NCI-H2029 (cell line): ENCODE measurements at places on chromosomes 3 and 15.

DNA sequence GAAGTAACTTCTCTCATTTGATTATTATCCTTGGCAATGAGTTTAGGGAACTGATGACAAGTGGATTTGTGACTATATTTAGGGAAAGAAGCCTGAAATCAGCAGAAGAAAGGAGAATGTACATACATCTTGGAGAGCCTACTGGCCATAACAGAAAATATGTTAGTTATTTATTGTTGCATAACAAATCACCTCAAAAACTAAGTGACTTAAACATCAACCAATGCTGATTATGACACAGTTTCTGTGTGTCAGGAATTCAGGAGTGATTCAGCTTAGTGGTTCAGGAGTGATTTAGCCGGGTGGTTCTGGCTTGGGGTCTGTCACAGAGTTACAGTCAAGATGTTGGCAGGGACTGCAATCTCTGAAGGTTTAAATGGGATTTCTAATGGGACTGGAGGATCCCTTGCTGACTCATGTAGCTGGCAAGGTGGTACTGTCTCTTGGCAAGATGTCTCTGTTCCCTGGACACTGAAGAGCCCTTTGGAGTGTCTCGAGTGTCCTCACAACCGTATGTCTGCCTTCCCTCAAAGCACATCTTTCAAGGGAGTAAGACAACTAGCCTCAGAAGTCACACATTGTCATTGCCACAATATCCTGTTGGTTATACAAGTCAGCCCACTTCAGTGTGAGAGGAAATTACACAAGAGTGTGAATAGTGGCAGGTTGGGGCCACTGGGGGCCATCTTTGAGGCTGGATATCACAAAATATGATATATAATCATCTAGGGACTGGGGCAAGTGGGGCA lies 248.9 kb downstream of the SV2B start:
- peak; percentile 41 for DNase-seq

DNA sequence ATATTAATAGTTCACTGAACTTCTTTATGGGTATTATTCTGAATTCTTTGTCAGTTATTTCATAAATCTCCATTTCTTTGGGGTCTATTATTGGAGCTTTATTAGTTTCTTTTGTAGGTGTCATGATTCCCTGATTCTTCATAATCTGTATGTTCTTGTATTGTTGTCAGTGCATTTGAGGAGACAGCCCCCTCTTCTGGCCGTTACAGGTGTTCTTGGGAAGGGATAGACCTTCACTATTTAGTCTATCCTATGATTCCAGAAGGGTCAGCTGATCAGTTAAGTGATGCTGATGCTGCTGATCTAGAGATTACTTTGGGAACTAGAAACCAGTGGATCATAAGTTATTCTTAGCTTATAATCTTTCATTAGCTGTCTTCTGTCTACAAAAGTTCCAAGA lies 34.9 kb downstream of the TMEM39A start:
- no peak for DNase-seq

DNA sequence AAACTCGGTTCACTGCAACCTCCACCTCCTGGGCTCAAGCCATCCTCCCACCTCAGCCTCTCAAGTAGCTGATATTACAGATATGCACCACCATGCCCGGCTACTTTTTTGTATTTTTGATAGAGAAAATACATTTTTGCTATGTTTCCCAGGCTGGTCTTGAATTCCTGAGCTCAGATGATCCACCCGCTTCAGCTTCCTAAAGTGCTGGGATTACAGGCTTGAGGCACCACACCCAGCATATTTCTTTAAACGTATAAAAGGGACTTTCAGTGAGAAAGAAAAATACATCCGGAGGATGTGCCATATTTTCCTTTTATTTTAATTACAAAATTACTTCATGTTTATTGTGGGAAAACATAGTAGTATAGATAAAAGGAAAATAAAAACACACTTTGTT lies 55.2 kb downstream of the RPL39L start:
- no peak for DNase-seq

DNA sequence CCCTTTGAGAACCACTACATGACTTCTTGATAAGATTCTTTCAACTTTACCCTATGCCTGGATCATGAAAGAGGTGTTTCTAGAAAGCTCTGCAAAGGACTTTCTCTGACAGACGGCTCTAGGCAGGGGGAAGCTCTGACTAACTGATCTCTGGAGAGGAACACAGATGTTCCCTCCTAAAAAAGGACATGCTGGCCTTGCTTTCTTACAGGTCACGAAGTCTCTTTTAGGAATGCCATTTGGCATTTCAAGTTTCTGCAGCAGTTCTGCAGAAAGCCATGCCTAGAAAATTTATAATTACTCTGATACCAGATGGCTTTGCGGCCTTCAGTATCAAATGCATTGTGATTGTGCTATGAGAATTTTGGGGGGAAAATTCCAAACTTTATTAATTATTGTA lies 275.4 kb upstream of the CTDSPL start:
- no peak for DNase-seq

GRCh38 chr3:126878664-126879063 lies 104.3 kb upstream of the PLXNA1 start:
- no peak for DNase-seq

DNA sequence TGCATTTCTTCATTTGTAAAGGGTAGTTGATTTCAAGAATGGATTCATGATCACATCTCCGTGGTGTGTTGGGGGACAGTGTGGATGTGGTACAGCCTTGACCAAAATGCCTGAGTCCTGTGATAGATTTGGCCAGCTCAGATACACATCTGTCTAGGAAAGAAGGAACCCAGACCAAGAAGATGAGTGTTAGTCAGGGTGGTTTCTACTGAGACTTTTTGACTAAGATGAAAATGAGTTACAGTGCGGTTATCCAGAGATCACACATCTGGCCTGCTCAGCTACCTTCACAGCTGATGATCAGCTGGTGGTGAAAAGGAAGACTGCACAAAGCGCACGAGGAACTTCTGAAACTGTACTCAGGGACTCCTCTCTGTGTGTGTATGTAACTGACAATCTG lies 68.0 kb downstream of the FNDC3B start:
- no peak for DNase-seq

GRCh38 chr15:62895139-62895866 lies 147.2 kb upstream of the TPM1 start:
- DNase-seq, result no peak

DNA sequence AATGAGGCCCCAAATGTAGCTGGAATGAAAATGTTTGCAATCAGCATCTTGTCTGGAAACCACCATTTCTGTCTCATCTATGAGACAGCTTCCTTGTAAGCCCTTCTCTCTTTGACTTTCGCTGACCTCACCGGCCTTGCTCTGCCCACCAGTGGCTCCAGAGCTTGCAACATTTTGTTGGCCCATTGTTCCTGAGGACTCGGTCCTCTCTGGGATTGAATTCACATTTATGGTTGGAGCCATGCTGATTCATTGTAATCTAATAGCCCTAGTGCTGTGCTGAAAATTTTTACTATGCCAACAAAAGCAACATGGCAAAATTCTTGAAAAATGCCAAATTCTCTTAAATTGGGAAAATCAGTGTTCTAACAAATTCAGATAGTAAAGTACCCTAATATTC lies 37.2 kb downstream of the ABHD5 start:
- DNase-seq, result no peak

DNA sequence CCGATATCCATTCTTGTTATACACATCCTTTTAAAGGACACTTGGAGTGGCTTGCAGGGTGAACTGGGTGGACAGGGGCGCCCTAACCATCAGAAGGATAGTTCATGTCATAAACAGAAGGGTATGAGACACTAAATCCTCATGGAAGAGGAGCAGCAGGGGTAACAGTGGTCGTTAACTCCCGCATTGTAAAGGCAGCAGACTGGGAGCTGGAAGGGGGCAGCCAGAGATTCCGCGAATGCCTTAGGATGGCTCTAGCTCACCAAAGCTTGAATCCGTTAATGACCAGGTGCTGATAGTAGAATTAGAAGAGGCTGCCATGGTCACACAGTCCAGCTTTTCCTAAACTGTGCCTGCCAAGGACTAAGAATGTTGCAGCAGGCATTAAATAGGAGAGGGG lies 85.2 kb upstream of the ANKRD34C start:
- no peak for DNase-seq

DNA sequence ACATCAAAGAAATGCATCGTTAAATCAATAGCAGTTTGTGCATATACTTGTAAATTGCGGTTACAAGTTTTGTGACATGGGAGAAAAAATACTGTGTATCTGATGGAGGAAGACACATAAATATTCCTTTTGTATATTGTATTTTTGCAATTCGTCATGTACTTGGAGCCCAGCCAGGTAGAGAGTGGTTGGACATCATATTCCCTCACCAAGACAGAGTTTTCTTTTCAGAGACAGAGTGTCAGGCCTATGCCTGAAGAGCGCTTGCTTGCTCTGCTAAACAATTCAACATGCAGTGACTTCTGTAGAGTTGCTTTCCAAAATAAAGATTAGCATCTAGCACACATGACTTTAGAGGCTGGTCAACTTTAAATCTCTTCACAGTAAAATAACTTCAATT lies 24.8 kb upstream of the MEIS2 start:
- no peak for DNase-seq

DNA sequence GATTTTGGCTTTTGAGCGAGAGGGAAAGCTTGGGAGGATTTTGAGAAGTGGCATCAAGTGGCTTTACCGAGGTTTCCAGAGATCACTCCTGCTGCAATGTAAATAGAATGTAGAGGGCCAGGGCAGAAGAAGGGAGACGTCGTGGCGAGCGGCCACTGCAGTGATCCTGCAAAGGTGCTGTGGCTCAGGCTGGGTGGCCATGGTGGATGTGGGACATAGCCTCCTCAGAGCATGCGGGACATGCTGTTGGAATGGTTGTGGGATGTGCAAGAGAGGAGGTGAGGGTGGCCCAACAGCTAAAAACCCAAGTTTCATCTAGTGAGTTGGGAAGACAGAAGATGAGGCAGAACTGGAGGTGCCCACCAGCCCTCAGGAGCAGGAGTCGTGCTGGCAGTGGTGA lies 3.1 kb upstream of the ATP10A start:
- DNase-seq, result no peak

DNA sequence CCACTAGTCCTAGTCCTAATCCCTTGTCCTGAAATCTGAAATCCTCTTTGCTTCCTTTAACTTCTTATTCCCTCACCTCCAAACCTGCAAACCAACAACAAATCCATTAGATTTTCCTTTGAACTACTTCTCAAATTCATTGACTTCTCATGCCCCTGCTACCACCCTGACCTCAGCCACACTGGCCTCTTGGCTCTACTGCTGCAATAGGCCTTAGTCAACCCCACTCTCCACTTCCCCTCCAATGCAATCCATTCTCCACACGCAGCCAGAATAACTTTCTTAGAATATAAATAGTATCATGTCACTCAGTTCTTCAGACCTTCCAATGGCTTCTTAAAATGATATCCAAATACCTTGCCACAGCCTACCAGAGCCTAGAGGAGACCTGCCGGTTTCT lies 131.1 kb upstream of the GADL1 start:
- no peak for DNase-seq

GRCh38 chr15:91839867-91840266 lies 13.6 kb upstream of the SLCO3A1 start:
- DNase-seq, result no peak

GRCh38 chr15:63501256-63502089 lies 2.9 kb upstream of the USP3 start:
- DNase-seq, result peak; percentile 40

GRCh38 chr3:184354121-184354728 lies 7.2 kb downstream of the CLCN2 start:
- no peak for DNase-seq

DNA sequence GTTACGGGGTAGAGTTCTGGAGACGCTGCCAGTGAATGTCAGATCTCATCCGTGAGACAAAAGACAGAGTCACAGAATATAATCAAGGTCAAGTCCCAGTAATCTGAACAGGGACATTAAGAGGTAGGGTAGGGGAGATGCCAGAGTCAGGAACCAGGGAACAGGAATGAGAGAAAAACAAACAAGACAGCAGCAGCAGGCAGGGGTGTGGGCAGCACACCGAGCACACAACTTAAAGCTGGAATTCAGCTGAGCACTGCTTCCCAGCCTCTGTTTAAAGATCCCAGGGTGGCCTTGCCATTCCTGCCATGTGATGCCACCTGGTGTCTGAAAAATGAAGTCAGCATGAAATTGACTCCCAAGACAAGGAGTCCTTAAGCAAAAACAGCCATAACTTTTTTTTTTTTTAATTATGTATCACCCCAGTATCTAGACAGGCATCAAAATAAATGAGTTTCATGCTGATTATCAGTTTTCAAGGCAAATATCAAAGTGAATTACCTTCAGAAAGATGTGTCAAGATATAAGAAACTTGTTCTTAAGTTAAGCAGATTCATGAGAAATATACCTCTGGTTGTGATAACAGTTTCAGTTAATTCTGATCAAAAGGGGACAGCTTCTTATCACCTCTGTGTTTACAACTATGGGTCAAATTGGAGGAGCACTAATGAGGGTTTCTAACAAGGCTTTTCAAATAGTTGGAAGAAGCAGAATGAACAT lies 203.7 kb downstream of the SLC9A9 start:
- peak; percentile 71 for DNase-seq

DNA sequence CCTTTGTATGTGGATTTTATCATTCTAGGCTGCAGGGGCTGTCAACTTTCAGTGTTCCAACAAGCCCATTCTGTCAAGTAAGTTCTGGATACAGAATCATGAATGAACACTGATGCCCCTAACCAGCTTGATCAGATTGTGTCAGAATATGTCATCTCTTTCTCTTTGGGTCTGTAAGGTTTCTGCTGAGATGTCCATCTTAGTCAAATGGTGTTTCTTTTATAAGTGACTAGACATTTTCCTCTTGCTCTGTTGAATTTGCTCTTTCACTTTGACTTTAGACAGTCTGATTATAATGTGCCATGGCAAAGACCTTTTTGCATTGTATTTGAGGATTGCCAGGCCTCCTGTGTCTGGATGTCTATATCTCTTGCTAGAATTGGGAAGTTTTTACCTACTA lies 660.9 kb upstream of the CBLB start:
- DNase-seq, result no peak

DNA sequence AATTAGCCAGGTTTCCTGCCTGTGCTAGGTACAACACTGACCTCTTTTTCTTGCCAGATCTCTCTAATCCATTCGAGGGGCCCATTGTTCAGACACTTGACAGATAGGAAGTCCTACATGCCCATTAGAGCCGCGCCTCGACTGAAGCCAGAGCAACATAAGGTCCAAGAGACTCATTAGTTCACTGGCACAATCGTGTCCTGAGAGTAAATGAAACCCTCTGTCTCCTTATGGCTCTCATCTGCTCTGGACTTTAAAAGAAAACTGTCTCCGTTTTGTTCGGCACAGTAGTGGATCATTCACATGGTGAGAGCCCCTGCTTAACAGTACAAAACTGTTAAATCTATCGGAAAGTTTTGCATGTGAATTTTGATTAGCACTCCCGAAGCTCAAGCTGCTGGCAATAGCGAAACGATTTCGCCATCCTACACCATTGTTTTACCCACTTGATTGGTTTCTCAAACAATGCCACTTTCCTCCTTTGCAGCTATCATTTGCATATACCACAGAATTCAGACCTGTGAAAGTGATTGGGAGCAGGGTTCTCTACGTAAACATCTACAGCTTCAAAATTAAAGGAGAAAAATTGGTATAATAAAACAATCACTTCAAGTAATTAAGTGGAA lies 19.0 kb upstream of the C15orf61 start:
- DNase-seq, result no peak

DNA sequence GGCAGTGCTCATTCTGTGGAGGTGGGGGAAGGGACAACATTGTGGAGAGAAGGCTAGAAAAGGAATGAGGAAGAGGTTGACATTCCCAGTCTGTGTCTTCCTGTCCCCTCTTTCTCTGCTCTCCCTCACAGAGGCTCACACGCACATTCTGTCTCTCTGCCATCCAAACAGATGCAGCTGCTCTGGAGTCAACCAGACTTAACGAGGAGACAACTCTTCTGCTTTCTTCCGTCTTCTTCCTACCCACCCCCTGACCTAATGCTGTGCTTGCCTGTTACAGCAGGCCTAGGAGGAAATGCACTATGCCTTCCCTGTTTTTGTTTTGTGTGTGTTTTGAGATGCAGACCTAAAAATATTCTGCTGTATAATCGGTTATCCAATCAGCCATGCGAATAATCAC lies 121.9 kb downstream of the CACNA1D start:
- no peak for DNase-seq
